ENCODE measurements at places on chromosomes 4 and X.

DNA sequence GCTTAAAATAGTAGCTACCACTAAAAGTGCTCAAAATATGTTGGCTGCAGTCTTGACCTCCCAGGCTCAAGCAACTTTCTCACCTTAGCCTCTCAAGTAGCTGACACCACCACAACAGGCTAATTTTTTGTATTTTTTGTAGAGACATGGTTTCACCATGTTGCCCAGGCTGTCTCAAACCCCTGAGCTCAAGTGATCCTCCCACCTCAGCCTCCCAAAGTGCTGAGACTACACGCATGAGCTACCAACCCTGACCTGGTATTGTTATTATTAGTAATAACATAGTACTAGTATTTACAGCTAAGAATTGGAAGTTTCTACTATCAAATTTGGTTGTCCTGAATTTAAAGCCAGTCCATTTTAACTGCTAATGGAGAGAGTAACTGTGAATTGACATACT lies 18.0 kb downstream of the STAP1 start:
- no peak for DNase-seq

GRCh38 chr4:113725963-113726362 lies 35.6 kb downstream of the CAMK2D start:
- no peak for DNase-seq

DNA sequence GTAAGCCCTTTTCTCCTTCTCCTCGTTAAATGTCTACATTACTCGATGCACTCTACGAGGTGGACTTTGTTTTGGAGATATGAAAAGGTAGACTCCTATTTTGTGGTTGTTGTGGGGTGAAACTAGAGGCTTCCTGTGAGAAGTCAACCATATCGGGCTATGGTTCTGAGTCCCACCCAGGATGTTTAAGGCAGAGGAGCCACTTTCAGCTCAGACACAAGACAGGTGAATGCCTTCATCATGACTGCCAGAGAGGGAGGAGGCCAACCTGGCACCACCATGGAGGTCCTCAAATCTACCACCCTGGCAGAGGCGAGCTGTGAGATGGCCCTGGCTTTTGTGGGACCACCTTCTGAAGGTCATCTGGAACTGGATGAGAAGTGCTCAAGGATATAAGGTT lies 154.4 kb upstream of the KLF3 start:
- no peak for DNase-seq

GRCh38 chr4:99574530-99575324 lies at the start of gene MTTP:
TSS of gene MTTP (plus strand) at chr4:99574824. CDS start at chr4:99574910, 86 bp downstream.
- DNase-seq = no peak

DNA sequence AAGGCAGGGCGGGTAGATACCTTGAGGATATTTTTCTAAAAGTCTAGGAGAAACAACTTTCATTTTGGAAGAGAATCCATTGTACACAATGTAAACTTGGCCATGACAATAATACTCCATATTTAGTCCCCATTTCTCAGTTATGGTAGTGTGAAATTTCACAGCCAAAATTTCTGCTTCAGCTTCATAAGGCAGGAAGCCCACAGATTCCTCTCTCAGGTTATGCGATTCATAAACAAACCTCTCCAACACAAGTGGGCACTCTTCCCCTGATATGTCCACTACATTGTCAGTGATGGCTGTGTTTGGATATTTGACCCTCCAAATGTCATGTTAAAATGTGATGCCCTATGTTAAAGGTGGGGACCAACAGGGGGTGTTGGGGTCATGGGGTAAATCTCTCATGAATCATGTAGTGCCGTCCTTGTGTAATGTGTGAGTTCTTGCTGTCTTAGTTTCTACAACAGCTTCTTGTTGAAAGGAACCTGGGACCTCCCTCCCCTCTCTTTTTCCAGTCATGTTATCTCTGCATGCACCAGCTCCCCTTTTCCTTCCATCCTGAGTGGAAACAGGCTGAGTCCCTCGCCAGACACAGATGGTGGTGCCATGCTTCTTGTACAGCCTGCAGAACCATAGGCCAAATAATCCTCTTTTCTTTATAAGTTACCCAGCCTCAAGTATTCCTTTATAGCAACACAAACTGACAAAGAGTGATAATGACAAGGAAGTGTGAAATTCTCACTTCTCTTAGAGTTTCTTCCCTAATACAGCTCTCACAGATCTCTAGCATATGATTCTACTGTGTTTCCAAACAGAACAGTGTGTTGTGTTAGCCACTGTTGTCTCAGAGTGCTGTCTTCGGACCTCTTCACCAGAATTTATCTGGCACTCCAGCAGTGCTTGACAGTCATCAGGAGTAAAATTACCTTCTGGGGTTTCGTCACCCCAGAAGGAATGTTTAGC lies 598.4 kb upstream of the GNPDA2 start:
- DNase-seq = no peak

- no peak for DNase-seq
Measured at GRCh38 chr4:107740381-107740780, 20.3 kb upstream of the PAPSS1 start.

Measured in activated T-helper 1 cell treated with anti-CD3 and anti-CD28 coated beads, Interleukin-2, amount 50 U/mL, for 16 hours (primary cell).